ENCODE measurements at places on chromosomes 6 and 20. TPM values are rescaled to one million over a fixed set of nuclear protein-coding genes. Genes with fewer than 3 reads are reported as not detected.

DNA sequence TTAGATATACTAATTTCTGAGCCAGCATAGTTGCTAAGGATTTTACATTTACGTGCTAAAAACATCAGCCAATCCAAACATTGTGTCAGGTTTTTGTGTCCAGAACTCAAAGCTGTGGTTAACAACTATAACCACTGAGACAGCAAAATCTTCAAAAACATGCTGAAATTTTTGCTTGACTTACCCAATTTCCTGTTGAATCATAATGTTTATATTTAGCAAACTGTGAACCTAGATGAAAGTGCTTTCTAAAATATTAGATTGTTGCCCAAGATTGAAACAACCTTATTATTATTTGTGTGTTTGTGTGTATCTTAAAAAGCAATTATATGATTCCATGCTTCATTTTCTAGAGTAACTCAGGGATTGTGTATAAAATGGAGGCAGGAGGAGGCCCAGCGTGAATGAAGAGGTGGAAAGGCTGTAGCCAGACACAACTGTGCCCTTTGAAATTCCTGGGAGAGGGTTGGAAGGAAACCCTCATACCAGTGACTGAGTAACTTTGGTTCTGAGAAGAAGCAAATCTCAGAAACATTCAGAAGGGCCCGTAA lies 48.0 kb downstream of the ARMC2 start:
- peak; percentile 81 for DNase-seq

GRCh38 chr6:28254121-28254519 lies 2.1 kb upstream of the ZKSCAN4 start:
- DNase-seq, result no peak

GRCh38 chr6:26411751-26412150 lies 9.7 kb downstream of the BTN3A1 start:
- no peak for DNase-seq

- no peak for DNase-seq
Measured at GRCh38 chr20:58596750-58597248, 54.3 kb upstream of the STX16 start.

DNA sequence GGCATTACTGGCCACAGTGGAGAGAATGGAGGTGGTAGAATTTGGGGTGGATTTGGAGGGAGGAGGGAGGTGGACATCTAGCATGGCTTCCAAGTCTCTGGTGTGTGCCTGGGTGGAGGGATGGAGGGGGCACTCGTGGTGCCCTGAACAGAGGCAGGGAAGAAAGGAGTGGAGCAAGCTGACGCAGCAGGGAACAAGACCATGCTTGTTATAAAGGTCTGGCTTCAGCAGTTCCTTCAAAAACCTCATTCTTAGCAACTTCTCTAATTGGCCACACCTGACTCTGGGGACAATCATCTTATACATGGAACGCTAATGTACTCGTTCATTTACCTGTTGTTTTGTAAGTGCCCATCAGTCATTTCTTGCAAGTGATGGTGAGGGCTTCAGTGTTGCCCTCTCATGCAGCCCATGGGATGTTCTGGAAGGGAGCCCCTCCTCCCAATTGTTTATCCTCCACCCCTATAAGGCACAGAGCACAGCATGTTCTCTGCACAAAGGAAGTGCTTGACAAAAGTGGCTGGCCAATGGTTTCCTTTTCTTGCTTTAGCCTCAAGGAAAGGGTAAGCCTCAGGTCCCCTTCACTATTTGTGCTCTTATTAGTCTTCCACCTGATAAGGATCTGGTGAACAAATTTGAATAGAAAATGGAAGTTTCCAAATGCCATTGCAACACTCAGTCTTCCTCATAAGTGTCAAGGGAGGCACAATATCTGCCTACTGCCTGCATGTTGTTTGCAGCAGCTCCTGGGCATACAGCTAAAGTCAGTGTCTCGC lies 39.3 kb downstream of the GFOD1 start:
- DNase-seq, result peak; percentile 31

DNA sequence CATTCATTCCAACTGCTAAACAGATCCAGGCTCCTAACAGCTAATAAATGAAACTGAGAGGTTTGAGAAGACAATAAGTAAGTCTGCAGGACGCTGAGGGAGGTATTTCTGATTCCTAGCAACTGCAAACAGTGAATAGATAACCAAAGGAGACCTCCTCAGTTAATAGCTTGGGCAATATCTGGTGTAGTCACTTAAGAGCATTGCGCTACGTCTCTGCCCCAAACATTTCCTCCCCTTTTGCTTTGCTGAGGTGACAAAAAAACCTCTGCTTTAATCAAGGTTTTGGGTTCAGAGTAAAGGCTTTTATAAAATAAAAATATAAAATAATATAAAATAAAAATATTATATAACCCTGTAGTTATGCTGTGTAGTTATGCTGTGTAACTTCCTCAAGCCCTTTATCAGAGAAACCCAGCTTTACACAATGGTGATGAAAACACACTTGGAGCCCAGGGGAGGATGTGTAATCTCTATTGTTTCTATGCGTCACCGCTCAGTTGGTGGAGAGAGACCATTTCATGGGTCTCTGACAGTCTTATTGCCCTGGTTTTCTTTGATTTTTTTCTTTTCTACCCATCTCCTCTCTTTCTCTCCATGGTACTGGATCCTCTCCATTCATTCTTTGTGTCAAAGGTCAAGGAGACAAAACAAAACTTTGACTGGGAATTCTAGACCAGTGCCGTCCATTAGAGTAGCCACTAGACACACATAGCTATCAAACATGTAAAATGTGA lies 18.9 kb upstream of the CALHM5 start:
- peak; percentile 63 for DNase-seq

GRCh38 chr6:126804332-126805064 lies 314.0 kb upstream of the RSPO3 start:
- peak; percentile 77 for DNase-seq

DNA sequence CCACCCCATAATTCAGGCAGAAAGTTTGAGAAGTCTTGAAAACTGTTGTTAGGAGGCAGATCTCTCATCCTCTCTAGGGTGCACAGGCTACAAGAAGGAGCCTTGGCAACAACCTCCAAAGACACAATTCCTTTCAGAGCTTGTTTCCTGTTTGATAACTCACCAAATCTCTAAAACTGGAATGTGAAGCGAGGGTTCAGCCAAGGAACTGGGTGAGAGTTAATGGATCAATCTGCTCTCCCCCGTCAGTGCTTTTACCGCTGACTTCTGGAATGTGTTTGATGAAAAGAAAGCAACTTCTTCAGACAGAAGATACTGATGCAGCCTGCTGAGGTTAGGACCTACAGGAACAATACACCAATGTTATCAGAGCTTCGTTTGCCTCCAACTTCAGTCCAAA lies 171.8 kb upstream of the BMP2 start:
- DNase-seq, result peak; percentile 82

GRCh38 chr6:57432919-57433684 lies 115.7 kb downstream of the PRIM2 start:
- DNase-seq, result no peak

DNA sequence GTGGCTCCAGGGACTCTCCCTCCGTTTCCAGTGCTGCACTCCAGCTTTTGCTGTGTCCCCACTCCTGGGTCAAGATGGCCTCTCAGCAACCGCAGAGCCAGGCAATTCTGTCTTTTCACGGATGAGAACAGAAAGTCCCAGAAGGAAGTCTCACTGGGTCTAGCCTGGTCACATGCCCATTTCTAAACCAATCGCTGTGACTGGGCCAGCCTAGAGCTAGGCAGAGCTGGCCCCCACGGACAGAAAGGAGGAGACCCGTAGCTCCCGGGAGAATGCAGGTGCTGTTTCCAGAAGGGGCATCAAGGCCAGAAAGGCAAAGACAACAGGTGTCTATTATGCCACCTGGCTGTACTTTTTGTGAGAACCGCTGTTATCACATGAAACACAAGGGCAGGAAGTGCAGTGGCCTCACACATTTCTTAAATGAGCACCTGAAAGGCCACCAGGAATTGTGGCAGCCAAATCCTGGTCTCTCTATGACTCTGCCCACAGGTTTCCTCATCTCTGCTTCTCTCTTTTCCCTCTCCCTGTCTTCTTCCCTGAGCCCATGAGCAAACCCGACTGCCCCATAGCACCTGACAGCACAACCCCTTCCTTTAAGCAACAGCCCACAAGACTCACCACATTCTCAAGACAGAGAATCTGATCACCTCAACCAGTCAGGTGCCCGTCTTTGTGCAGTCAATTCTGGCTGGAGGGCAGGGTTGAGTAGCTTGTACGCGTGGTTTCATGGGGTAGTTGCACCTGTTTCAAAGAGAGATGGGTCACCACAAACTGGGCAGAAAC lies 37.1 kb upstream of the B4GALT5 start:
- DNase-seq, result no peak

- no peak for DNase-seq
Measured at GRCh38 chr6:160750276-160750689, 48.2 kb downstream of the PLG start.

GRCh38 chr20:25039697-25040437 lies 18.1 kb downstream of the ACSS1 start:
- peak; percentile 67 for DNase-seq

- no peak for DNase-seq
Measured at GRCh38 chr6:71388856-71389527, 100.4 kb downstream of the OGFRL1 start.

GRCh38 chr6:74611220-74611619 lies 594.6 kb downstream of the COL12A1 start:
- no peak for DNase-seq

GRCh38 chr6:26129656-26130055 lies 42.4 kb downstream of the HFE start:
- no peak for DNase-seq

DNA sequence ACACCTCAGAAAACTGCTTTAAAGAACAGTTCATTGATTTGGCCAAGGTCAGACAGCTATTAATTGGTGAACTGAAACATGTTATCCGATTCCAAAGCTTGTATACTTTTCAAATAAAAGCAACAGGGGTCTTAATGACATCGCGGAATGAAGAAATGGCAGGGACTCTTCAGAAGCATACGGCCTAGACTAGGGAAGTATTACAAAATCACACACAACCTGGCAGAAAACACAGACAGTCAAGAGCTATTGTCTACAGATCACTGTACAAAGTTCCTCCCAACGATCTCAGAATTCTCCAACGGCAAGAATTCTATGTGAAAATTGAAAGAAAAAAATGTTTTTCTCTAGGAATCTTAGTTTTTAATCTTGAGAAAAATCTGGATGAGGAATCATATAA lies 105.5 kb downstream of the PTPRK start:
- no peak for DNase-seq

DNA sequence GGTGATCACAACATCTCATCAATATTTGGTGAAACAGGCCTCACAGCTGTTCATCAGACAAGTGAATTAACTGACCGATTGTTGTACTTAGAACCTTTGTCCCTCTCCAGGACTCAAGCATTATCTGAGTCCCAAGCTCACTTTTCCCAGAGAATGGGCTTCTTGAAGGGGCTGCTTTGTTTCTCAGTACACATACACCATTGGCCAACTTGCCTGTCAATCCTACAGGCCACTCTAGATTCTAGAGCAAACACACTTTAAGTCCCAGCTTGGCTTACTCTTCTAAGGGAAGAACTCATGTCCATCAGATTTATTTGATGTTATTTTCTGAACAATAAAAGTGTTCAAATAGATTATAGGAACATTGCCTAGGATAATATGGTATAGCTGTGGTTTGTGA lies 249.5 kb downstream of the BCKDHB start:
- no peak for DNase-seq

- DNase-seq, result no peak
Measured at GRCh38 chr20:63379296-63379695, 18.1 kb upstream of the CHRNA4 start.

GRCh38 chr20:58646257-58646656 lies 4.8 kb upstream of the STX16 start:
- no peak for DNase-seq

GRCh38 chr6:148445116-148445515 lies 102.5 kb downstream of the SASH1 start:
- DNase-seq, result no peak

DNA sequence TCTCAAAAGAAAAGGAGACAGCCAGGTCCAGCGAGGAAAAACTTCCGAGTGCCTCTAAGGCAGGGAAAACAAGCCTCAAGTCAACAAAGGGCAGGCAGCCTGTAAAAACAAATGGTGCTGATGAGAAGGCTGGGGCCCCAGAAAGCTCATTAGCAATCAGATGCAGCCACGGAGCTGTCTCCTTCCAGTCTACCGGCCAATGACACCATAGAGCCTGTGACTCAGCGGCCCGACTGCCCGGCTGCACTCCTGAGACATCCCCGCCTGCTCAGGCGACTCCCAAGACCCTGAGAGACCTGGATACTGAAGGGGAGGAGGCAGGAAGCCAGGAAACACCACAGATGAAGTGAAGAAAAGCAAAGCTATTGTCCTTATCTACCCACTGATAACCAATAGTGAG lies 120.1 kb upstream of the HDDC2 start:
- DNase-seq, result peak; percentile 22

DNA sequence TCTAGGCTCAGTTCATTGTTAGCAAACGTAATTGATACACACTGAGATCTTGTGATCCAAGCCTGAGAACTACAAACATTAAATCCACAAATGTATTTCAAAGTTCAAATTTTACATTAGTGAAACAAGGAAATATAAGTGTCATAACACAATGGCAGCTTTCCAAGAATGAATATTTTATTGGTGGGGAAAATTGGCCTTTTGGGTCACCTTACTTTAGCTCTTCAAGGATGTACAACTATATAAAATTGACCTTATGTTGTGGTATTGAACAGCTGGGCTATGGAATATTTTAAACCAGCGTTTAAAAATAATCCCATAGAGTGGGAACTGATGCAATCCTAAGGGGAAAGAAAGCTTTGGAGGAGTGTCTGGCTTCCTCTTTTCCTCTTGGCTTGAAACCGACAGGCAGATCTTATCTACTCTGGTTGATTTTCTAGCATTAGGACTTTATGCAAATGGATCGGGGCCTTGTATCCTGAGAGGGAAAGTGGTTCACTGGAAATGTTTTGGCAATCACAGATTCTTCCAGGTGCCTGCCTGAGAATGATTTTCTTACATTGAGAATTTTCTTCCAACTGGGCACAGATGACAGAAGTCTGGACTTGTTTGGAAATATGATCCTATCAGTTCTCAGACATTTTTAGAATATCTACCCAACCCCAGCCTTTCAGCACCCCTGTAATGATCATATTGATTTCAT lies 184.8 kb upstream of the ECI2 start:
- DNase-seq, result peak; percentile 84

DNA sequence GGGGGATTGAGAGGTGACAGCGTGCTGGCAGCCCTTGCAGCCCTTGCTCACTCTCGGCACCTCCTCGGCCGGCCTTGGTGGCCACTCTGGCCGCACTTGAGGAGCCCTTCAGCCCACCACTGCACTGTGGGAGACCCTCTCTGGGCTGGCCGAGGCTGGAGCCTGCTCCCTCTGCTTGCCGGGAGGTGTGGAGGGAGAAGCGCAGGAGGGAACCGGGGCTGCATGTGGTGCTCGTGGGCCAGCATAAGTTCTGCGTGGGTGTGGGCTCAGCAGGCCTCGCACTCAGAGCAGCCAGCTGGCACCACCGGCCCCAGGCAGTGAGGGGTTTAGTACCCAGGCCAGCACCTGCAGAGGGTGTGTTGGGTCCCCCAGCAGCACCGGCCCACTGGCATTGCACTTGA lies 912.2 kb upstream of the ADGRB3 start:
- no peak for DNase-seq

C4A gene
- 5.2 TPM for total RNA-seq

AIF1 gene
- not detected for total RNA-seq

PROKR2 gene
- total RNA-seq, result not detected

EYA4 gene
- total RNA-seq, result not detected

SLC22A2 gene
- total RNA-seq, result not detected

TMEM170B gene
- 4.1 TPM for total RNA-seq

TRAPPC3L gene
- total RNA-seq, result not detected

TREM2 gene
- not detected for total RNA-seq

DLK2 gene
- total RNA-seq, result not detected

ZSCAN23 gene
- 1.7 TPM for total RNA-seq

SIM1 gene
- 0.29 TPM for total RNA-seq

CNR1 gene
- not detected for total RNA-seq

PDE10A gene
- 2.9 TPM for total RNA-seq

RFX6 gene
- total RNA-seq, result not detected
